ENCODE measurements at places on chromosomes 12 and 14. TPM values are rescaled to one million over a fixed set of nuclear protein-coding genes. Genes with fewer than 3 reads are reported as not detected.

DNA sequence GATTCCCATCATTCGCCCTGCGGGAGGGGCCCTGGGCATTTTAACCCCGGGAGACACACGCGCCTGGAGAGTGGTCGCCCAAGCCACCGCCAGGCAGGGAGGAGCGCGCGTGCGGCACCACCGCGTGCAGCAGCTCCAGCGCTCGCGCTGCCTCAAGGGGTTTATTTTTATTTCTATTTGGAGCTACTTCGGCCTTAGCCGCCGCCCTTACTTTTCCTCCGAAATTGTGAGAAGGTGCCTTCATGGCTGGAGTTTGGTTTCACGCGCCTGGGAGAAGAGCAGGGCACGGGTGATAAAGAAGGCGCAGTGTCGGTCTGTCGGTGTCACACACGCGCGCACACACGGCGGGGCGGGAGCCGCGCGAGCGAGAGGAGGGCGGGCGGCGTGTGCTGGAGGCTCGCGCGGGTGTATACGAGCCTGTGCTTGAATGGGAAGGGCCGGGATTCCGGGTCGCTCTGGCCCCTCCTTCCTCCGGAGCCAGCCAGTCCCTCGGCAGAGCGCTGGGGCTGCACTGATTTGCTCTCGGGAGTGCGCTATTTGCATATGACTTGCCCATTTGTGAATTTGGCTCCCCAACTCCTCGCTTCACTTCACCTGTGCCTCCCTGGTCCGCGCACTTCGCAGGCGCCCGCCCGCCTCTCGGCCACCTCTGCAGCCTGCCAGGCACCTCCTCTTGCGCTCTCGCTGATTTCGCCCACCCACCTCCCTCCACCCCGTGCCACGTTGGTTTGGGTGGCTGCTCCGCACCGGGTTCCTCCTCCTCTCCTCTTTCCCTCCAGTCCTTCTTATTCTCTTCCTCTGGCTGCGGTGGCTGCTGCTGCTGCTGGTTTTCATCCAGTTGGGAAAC, 932.3 kb downstream of the DIO2 start:
- peaks cover 2% of the 10 kb centered on the region for H3K36me3 ChIP-seq
- peaks cover 47% of the 10 kb centered on the region for H3K27me3 ChIP-seq
- DNase-seq = peak; percentile 6
- H3K27ac ChIP-seq = peak overlapping the region; percentile 75
- H3K4me3 ChIP-seq = no peak overlapping the region

- no peak overlapping the region for H3K27ac ChIP-seq
- H3K4me1 ChIP-seq = peaks cover 42% of the 10 kb centered on the region
- DNase-seq = peak; percentile 80
- peak overlapping the region; percentile 46 for H3K4me3 ChIP-seq
Observed at GRCh38 chr12:52036587-52037171, 14.6 kb upstream of the NR4A1 start.

- DNase-seq = no peak
- no peaks in the 10 kb centered on the region for H3K27me3 ChIP-seq
- no peaks in the 10 kb centered on the region for H3K36me3 ChIP-seq
- H3K27ac ChIP-seq = no peak overlapping the region
Observed at GRCh38 chr12:126582231-126582630, 1517.0 kb downstream of the AACS start.

DNA sequence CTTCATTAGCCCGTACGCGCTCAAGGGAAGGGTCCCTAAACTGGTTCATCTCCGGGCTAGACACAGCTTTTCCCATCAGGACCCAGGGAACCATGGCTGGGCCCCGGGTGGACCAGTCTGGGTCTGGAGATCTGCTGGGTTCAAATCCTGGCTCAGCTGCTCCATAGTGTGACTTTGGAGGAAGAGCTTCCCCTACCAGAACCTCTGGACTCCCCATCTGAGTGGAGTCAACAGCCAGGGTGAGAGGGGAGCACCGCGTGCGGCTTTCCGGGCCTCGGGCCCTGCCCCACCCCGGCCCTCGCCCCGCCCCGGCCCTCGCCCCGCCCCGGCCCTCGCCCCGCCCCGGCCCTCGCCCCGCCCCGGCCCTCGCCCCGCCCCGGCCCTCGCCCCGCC, 41.2 kb downstream of the BEGAIN start:
- no peak overlapping the region for H3K4me3 ChIP-seq
- DNase-seq = no peak
- H3K27me3 ChIP-seq = peaks cover 2% of the 10 kb centered on the region
- no peaks in the 10 kb centered on the region for H3K36me3 ChIP-seq

DNA sequence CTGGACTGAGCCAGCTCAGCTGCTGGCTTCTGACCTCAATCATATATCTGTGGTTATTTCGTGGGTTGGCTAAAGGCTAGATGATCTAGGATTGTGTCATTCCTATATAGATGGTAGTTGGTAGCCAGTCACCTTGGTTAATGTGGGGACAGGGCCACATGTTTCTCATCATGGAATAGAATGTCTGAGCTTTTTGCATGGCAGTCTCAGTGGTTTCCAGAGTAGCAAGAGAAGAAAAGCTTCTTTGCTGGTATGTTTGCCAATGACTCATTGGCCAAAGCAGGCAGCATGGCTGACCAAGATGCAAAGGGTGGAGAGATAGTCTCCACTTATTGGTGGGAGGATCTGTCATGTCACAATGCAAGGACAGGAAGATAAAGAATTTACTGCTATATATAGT, 746.4 kb upstream of the FLRT2 start:
- H3K36me3 ChIP-seq = no peaks in the 10 kb centered on the region
- H3K4me1 ChIP-seq = no peaks in the 10 kb centered on the region
- no peaks in the 10 kb centered on the region for H3K27me3 ChIP-seq
- H3K27ac ChIP-seq = no peak overlapping the region

The CKAP4 gene
- total RNA-seq = 1.7 TPM

DNA sequence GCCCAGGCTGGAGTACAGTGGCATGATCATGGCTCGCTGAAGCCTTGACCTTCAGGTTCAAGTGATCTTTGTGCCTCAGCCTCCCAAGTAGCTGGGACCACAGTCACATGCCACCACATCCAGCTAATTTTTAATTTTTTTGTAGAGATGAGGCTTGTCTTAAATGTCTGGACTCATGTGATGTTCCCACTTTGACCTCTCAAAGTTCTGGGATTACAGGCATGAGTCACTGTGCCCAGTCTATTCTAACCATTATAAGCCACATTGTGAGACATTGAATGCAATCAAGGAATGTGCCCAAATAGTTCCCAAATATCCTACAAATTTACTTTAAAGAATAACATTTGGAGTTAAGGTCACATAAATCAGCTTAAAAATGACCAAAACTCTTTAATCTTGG, 130.7 kb upstream of the ARID2 start:
- no peak overlapping the region for H3K27ac ChIP-seq
- no peak for DNase-seq
- no peaks in the 10 kb centered on the region for H3K4me1 ChIP-seq

The INHBC gene
- not detected for total RNA-seq

- no peak overlapping the region for H3K4me3 ChIP-seq
- peaks cover 26% of the 10 kb centered on the region for H3K27me3 ChIP-seq
- H3K4me1 ChIP-seq = no peaks in the 10 kb centered on the region
- no peak for DNase-seq
- H3K36me3 ChIP-seq = no peaks in the 10 kb centered on the region
Observed at GRCh38 chr14:71815110-71815509, 117.1 kb upstream of the RGS6 start.

DNA sequence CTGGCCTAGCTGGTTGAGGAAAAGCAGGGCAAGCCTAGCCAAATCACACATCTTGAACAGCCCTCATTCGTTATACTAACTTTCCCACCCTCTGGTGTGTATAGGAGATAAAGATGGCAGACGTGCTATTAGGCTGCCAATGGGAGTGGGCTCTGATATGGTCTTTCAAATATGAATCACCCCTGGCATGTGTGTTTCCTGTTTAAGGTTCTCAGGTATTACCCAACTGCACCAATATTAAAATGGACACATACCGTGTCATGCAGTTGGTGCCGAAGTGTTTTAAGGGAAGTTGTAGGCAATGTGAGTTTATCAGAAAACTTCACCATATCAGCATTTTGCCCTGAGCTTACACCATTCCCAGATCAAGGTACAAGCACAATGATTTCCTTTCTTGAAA, 33.4 kb downstream of the CHST11 start:
- no peak for DNase-seq
- H3K27ac ChIP-seq = peak overlapping the region; percentile 33
- peaks cover 92% of the 10 kb centered on the region for H3K4me1 ChIP-seq
- H3K4me3 ChIP-seq = no peak overlapping the region
- peaks cover 50% of the 10 kb centered on the region for H3K36me3 ChIP-seq
- H3K27me3 ChIP-seq = no peaks in the 10 kb centered on the region

DNA sequence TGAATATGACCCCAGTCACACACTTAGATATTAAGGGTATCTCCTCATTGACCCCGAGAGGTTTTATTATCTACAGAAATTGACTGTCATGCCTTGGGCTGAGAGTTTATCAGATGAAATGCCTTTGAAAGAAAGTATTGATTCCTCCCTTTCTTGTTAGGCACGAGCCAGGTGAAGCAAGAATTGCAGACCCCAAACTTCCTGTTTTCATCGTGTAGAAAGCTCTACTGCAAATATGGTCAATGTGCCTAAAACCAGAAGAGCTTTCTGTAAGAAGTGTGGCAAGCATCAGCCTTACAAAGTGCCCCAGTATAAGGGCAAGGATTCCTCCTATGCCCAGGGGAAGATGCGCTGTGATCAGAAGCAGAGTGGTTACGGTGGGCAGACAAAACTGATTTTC, 143.9 kb upstream of the FUT8 start:
- no peak overlapping the region for H3K27ac ChIP-seq
- H3K4me3 ChIP-seq = no peak overlapping the region
- H3K27me3 ChIP-seq = peaks cover 4% of the 10 kb centered on the region
- DNase-seq = no peak
- H3K36me3 ChIP-seq = peaks cover 2% of the 10 kb centered on the region

DNA sequence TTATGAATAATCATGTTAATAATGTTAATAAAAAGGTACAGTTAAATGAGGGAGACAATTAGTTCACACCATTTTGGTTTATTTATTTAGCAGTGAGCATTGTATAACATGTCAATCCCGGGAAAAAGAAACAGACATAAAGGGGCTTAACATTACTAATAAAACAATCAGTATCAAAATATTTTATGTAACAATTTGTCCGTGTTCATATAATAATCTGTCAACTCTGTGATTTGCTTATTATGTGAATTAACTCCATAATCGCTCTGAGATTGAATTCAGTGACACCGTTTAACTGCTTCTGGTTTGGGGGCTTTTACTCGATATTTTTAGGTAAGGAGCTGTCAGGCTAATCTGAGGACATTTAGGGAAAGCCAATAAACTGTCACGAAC, 95.8 kb upstream of the HMGA2 start:
- no peak overlapping the region for H3K27ac ChIP-seq
- H3K27me3 ChIP-seq = peaks cover 59% of the 10 kb centered on the region
- peaks cover 2% of the 10 kb centered on the region for H3K4me1 ChIP-seq
- no peak overlapping the region for H3K4me3 ChIP-seq
- no peaks in the 10 kb centered on the region for H3K36me3 ChIP-seq

The CEP170B gene
- total RNA-seq = 3.0 TPM

The PRKD1 gene
- not detected for total RNA-seq

DNA sequence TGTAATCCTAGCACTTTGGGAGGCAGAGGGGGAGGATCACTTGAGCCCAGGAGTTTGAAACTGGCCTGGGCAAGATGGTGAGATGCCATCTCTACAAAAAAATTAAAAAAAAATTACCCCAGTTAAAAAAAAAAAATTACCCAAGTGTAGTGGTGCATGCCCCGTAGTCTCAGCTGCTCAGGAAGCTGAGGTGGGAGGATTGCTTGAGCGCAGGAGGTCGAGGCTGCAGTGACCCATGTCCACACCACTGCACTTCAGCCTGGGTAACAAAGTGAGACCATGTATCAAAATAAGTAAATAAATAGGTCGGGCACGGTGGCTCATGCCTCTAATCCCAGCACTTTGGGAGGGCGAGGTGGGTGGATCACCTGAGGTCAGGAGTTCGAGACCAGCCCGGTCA, 128.8 kb downstream of the VRK1 start:
- H3K4me1 ChIP-seq = no peaks in the 10 kb centered on the region
- no peak overlapping the region for H3K4me3 ChIP-seq
- DNase-seq = no peak
- H3K27me3 ChIP-seq = no peaks in the 10 kb centered on the region
- no peak overlapping the region for H3K27ac ChIP-seq

- peaks cover 5% of the 10 kb centered on the region for H3K36me3 ChIP-seq
- peak; percentile 44 for DNase-seq
- peaks cover 20% of the 10 kb centered on the region for H3K27me3 ChIP-seq
- peak within 1 kb of the TSS; percentile 74 for H3K4me3 ChIP-seq
- peaks cover 41% of the 10 kb centered on the region for H3K4me1 ChIP-seq
- peak within 1 kb of the TSS; percentile 71 for H3K27ac ChIP-seq
Observed at GRCh38 chr12:24948757-24949722, at the start of gene BCAT1. Gene BCAT1, minus strand, starts transcription at chr12:24949101. Its CDS starts 169 bp downstream, at chr12:24948932.

The GPD1 gene
- total RNA-seq = 0.25 TPM

DNA sequence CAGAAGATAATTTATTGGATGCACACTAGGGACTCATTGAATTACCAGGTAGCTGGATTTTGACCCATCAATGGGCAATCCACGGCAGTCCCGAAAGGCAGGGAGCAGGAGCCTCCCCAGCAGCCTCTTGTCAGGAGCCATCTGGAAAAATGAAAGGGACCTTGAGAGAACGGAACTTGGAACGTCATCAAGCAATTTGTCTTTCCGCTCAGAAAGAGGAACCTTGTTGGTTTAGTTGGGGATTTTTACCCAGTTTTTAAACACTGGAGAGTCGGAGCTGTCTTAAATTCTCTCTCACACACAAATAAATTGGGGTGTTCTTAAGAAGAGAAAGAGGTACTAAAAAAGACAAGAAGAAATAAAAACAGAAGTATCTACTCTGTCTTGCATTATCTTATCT, 1351.7 kb upstream of the TMEM132C start:
- peaks cover 2% of the 10 kb centered on the region for H3K27me3 ChIP-seq
- H3K27ac ChIP-seq = no peak overlapping the region

DNA sequence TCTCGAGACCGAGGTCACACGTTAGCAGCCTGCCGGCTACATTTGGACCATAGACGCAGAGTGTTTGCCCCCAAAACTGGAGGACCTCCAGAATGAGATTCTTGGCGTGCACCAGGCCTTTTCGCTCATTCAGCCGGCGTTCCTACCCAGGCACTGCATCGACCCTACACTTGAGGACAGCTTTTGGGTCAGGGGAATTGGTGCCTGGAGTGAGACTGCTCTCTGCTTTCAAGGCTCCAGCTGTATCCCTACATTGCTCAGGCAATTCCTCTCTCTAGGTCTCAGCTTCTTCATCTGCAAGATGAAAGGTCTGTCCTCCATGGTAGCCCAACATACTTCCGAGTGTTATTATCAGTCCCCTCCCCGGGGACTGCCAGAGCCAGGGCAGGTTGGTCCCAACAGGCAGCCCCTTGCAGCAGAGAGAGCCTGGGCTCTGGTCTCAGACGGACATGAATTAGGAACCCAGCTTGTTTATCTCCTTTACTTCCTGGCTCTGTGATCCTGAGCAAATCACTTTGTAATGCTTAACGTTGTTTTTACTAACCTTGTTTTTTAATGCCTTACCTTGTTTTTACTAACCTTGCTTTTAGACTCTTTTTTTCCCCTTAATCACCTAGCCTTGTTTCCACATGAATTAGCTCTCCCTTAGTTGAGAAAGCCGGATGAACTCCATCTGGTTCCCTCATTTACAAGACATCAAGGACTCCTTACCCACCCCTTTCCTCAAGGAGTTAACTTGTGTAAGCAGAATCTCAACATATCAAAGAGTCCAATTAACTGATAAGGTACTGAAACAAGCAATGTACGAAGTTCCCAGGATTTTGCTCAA, 892 bp downstream of the TCHP start:
- peak overlapping the region; percentile 96 for H3K4me3 ChIP-seq
- peaks cover 24% of the 10 kb centered on the region for H3K36me3 ChIP-seq
- peak; percentile 11 for DNase-seq
- no peaks in the 10 kb centered on the region for H3K27me3 ChIP-seq
- H3K27ac ChIP-seq = peak overlapping the region; percentile 97

- peaks cover 6% of the 10 kb centered on the region for H3K27me3 ChIP-seq
- no peak overlapping the region for H3K27ac ChIP-seq
- DNase-seq = no peak
- H3K4me3 ChIP-seq = no peak overlapping the region
- H3K4me1 ChIP-seq = no peaks in the 10 kb centered on the region
Observed at GRCh38 chr14:69807192-69807591, 10.2 kb upstream of the SLC10A1 start.

Data from activated CD4-positive, alpha-beta T cell treated with anti-CD3 and anti-CD28 coated beads, Interleukin-2, amount 10 ng/mL, durations not matched to agents 7 days and 5 days (primary cell).